RPMI7951 (cell line): ENCODE measurements at places on chromosomes 11 and 22. TPM values are rescaled to one million over a fixed set of nuclear protein-coding genes. Genes with fewer than 3 reads are reported as not detected.
A peak's percentile ranks its signal among the peaks of the same experiment; 100 is the strongest.

GRCh38 chr22:37820350-37820749, 2.8 kb upstream of the GALR3 start:
- no peak for DNase-seq

DNA sequence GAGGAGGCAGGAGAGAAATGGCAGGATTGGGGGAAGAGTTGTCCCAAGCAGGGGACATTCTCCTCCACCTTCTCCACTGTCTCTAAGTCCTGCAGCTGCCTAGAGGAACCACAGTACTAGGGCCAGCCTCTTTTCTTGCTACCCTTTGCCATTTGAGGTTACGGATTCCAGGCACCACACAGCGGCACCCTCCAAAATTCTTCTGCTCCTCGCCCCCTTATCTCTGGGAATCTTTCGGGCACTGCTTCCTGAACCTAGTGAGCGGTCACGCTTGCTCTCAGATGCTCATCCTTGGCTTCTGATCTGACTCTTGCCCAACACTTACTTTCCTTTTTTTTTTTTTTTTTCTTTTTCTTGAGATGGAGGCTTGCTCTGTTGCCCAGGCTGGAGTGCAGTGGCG, 26.6 kb upstream of the XBP1 start:
- DNase-seq, result no peak

DNA sequence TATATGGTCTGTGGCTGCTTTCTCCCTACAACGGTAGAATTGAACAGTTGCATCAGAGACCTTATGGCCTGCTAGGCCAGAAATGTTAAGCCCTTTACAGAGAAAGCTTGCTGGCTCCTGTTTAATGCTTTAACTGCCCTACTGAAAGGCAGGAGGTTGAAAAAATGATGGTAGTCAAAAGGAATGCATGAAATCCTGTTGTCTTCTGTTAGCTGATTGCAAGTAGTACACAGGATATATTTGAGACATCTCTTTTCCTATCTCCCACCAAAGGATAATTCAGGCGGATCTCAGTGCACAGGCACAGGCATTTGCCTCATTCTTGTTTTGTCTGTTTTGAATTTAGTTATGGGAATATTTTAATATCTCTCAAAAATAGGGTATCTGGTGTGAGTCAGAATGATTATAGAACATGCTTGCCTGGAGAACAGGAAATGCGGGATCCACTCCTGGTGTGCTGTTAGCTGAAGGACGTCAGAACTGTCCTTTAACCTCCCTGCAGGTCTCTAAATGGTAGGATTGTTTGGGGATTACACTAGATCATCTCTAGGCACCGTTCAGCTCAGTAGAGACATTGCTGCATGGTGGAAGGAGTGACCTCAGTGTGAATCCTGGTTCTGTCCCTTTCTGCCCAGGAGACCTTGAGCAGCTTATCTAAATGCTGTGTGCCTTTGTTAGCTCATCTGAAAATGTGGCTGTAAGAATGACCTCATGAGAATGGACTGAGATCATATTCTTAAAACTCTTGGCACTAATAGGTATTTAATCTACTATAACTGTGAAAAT, 49.5 kb downstream of the PACS1 start:
- peak; percentile 80 for DNase-seq

DNA sequence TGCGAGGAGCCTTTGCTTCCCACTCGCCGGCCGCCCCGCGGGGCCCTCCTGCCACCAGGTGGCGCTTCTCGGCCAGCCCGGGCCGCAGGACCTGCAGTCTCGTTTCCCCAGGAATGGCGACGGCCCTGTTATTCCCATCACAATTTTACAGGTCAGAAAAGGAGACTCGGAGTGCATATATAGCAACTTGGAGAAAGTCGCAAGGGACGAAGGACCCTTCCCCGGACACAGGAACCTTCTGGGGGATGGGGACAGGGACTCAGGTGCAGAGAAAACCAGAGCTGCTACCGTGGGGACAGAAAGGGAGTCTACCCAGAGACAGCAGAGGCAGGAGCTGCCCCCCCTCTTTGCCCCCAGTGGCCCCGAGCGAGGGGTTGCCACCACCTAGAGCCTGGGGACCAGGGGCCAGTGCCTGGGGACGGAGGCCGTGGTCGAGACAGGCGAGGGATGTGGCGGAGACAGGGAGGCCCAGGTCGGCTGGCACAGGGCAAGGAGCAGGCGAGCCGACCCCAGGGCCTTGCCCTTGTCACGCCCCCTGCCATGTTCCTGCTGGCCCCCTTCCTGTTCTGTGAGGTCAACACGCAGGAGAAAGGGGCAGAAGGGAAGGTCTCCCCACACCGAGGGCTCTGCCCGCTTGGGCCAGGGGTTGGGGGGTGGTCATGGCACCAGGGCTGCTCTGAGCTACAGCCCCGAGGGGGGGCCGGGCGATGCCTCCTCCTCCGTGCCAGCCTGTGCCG, 3.5 kb upstream of the KRTAP5-6 start:
- DNase-seq, result peak; percentile 60

Gene BEST1
- total RNA-seq, result 0.10 and 0.12 TPM in 2 replicates

GRCh38 chr11:10631761-10632160, 61.8 kb downstream of the IRAG1 start:
- DNase-seq, result no peak

Gene PPME1
- total RNA-seq, result 48.2 and 63.8 TPM in 2 replicates

Gene PGM2L1
- total RNA-seq, result 5.8 and 5.9 TPM in 2 replicates

- peak; percentile 69 for DNase-seq
Observed at GRCh38 chr11:106706355-106706754, 311.9 kb downstream of the GUCY1A2 start.

- DNase-seq, result no peak
Observed at GRCh38 chr22:24536089-24536488, 18.8 kb downstream of the GUCD1 start.

GRCh38 chr11:35250621-35251020, 111.7 kb downstream of the CD44 start:
- no peak for DNase-seq
